ENCODE measurements at places on chromosomes 2 and 18. TPM values are rescaled to one million over a fixed set of nuclear protein-coding genes. Genes with fewer than 3 reads are reported as not detected.

DNA sequence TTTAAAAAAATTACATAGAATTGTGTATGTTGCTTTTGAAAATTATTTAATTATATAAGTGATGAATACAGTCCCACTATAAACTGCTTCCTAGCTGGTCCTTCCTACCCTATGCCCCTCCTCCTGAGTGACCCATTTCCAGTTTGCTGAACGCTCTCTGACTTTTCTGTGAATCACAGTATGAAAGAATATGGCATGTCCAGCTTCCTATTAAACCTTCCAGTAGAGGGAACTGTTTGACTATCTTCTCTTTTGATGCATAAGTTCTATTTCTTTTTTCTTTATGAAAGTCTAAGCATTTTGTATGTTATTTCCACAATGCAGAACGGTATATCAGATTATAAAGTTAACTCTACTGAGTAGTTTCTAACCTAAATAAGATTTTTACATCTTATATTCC is 41.3 kb downstream of the PSMG2 start:
- no peaks in the 10 kb centered on the region for H3K36me3 ChIP-seq
- no peak overlapping the region for H3K4me3 ChIP-seq
- no peaks in the 10 kb centered on the region for H3K27me3 ChIP-seq
- H3K4me1 ChIP-seq, result no peaks in the 10 kb centered on the region
- DNase-seq, result no peak

GRCh38 chr18:59823596-59824195 is 76.1 kb upstream of the PMAIP1 start:
- H3K27ac ChIP-seq, result no peak overlapping the region
- H3K4me3 ChIP-seq, result no peak overlapping the region
- no peak for DNase-seq
- no peaks in the 10 kb centered on the region for H3K27me3 ChIP-seq

DNA sequence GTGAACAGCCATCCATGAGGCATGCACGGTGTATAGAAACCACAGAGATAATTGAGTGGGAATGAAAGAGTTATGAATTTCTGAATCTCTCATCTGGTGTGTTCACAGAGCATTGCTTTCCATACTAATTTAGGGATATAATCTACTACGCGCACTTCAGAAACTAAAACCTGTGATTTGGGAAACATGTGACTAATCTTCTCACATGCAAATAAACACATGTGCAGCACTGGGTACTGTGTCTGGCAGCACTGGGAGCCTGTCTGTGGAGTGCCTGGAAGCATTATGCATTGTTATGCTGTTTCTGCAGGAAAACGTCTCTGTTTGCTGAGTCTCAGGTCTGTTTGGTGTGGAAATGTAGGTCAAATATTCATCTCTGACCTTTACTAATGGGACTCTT is 287.3 kb downstream of the CMPK2 start:
- H3K36me3 ChIP-seq, result no peaks in the 10 kb centered on the region
- H3K27ac ChIP-seq, result no peak overlapping the region
- DNase-seq, result no peak
- no peaks in the 10 kb centered on the region for H3K27me3 ChIP-seq
- no peaks in the 10 kb centered on the region for H3K4me1 ChIP-seq

DNA sequence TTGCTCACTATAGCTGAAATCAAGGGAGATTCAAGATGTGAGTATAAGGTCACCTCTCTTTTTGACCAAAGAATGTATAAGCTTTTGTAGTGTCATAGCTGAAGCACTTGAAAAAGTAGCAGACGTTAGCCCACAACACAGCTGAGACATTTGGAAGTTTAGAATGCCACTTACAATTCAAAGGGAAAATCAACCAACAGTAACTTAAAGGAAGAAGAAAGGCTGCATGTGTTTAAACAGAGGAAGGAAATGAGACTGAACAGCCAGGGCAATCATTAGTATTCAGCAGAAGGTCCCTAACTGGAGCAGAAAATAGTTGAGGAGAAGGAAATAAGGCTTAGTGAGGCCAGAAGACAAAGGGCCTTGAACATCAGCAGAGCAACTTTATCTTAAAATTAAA is 23.5 kb upstream of the SCG2 start:
- H3K4me3 ChIP-seq, result no peak overlapping the region
- no peaks in the 10 kb centered on the region for H3K27me3 ChIP-seq
- no peak for DNase-seq
- H3K36me3 ChIP-seq, result no peaks in the 10 kb centered on the region

DNA sequence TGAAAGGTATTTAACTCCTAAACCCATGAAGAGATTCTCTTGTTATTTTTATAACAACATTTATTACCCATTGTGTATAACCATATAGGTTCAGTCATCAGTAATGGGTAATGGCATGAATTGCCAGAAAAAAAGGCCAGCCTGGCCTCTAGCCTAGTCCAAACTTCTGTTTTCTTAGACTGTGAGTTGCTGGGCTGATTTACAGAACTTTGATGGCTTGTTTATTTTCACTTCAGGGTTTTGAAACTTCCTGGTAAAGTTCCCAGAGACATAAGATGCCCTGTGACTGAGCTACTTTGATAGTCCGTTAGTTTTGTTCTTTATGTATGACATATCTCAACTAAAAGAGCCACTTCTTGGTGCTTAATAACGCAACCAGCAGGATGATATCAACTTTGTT is 164.8 kb downstream of the METTL4 start:
- no peak for DNase-seq
- no peak overlapping the region for H3K4me3 ChIP-seq
- H3K4me1 ChIP-seq, result no peaks in the 10 kb centered on the region
- H3K36me3 ChIP-seq, result no peaks in the 10 kb centered on the region

DNA sequence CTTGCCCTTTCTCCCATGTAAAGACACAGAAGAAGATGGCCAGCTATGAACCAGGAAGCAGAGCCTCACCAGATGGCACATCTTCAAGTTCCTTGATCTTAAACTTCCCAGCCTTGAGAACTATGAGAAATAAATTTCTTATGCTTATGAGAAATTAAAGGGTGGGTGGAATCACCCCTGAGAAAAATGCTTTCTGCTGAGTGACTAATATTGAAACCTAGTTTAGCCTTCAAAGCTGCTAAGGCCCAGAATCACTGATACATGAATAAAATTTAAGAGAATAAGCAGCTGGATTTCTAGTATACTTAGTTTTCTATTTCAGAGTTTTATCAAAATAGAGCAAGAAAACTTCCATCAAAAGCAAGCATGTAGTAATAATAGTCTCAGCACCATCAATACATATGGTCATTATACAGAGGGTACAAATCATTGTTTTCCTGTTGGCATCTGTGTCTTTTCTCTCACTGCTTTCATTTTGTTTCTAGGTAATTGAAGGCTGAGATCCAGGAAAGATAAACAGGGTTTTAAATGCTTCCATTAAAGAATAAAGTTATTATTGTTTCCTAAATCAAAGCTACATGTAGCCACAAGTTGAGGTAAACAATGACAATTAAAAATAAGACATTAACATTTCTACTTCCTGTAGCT is 53.3 kb upstream of the COL5A2 start:
- no peaks in the 10 kb centered on the region for H3K4me1 ChIP-seq
- no peak overlapping the region for H3K27ac ChIP-seq
- no peaks in the 10 kb centered on the region for H3K36me3 ChIP-seq
- DNase-seq, result no peak

DNA sequence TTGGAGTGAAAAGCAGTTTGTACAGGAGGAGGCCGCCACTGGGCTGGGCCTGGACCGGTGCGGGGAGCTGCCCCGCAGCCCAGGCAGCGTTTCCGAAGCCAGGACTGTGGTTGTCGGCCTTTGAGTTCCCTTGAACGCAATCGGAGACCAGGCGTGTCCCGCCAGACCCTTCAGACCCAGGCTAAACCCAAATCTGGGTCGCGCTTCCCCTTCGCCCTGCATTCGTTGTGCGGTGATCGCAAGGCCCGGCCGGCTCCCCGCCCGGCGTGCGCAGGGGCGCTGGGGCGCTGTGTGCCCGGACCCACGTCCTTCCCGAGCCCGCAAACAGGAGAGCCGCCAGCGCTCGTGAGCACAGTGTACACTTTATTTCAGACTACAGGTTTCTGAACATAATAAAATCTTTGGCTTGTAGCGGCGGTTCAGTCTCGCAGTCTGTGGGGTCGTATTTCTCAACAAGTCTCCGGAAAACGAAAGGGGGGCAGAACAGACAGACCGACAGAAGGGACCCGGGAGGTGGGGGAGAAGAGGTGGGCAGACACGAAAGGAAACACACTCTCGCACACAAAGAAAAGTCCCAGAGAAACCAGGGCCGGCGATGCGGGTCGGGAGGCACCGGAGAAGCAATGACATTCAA is 5.5 kb downstream of the EN1 start:
- peak overlapping the region; percentile 43 for H3K4me3 ChIP-seq
- H3K27me3 ChIP-seq, result peaks cover 81% of the 10 kb centered on the region

HOXD12 gene
- total RNA-seq, result not detected

IL1R2 gene
- 7.4 TPM for total RNA-seq

CYTIP gene
- 2.6 TPM for total RNA-seq

LYPD6 gene
- 0.83 TPM for total RNA-seq

REG3A gene
- not detected for total RNA-seq

LIMS3 gene
- 1.9 TPM for total RNA-seq

C2orf66 gene
- not detected for total RNA-seq
